ENCODE measurements at places on chromosomes 12 and 14. TPM values are rescaled to one million over a fixed set of nuclear protein-coding genes. Genes with fewer than 3 reads are reported as not detected.

- no peak for DNase-seq
Measured at GRCh38 chr14:101076451-101077198, 173.1 kb upstream of the RTL1 start.

- no peak for DNase-seq
Measured at GRCh38 chr12:6226679-6227051, 26.5 kb downstream of the CD9 start.

- DNase-seq, result no peak
Measured at GRCh38 chr12:64836856-64837255, 12.4 kb downstream of the TBC1D30 start.

GRCh38 chr14:94936401-94936892 is 166.5 kb upstream of the GSC start:
- no peak for DNase-seq

- no peak for DNase-seq
Measured at GRCh38 chr12:50362671-50363070, 33.7 kb downstream of the FAM186A start.

DNA sequence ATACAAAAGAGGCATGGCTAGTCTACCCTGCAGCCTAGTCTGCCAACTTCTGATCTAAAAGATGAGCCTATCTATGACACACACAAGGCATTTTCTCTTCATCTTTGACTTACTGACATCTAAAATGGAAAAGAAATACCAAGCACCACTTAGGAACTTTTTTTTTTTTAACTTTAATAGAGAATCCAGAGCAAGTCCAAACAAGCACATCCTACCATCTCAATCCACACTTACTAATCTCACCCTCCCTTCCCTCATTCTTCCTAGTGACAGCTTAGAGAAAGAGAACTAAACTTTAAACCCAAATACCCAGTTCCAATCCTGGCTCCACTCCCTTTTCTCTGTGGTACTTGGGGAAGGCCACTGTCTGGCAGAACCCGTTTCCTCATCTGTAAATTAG is 31.8 kb downstream of the BDKRB1 start:
- no peak for DNase-seq

DNA sequence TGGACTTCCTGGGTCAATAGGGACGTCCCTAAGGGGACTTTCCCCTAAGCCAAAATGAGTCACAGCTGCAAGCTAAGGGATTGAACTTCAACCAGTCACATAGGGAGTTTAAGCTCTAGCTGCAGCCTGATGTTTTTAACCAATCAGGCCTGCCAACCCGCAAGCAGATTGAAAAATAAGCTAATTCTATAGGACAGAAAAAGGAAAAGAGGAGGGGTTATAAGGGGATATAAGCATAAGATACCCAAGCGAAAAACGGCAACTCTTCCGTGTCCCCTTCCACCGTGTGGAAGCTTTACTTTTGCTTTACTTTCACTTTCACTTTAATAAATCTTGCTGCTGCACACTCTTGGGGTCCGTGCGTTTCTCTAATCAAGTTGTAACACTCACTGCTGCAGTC is 24.4 kb downstream of the ATP23 start:
- no peak for DNase-seq

- peak; percentile 57 for DNase-seq
Measured at GRCh38 chr14:83255015-83255726, 1721.5 kb upstream of the SEL1L start.

DNA sequence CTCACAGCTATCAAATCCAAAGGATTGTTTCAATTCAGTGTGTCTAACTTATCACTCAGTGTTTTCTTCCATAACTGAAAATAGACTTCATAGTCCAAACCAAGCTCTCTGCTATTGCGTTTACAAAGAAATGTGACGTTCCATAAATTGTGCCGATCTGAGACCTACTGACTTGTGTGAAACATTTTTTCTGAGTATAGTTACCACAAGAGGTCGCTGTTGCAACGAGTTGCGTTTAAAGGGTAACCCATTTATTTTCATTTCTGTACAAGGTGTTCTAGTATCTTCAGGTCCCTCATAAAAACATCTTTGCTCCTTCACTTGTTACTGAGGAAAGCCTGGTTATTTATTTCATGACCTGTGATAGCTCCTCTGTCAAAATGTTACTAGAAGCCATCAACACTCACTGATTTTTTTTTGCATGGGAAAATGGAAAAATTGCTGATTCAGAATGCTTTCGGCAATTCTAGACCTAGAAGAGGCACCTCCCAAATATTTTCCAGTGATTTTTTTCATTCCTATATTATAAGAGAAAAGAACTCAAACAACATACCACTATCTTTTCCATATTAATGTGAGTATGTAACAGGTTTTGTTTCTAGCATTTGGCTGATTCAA is 60.9 kb upstream of the OR4E1 start:
- peak; percentile 57 for DNase-seq

SIX1 gene
- total RNA-seq, result 23.3 TPM

GDF3 gene
- not detected for total RNA-seq

CD9 gene
- 86.6 TPM for total RNA-seq

MGP gene
- 42.8 TPM for total RNA-seq

CIDEB gene
- not detected for total RNA-seq

STON2 gene
- 6.3 TPM for total RNA-seq

PLA2G1B gene
- total RNA-seq, result not detected

CDC42BPB gene
- 15.0 TPM for total RNA-seq

B3GNT4 gene
- total RNA-seq, result 0.29 TPM
